ENCODE measurements at places on chromosomes 3 and 15.

GRCh38 chr15:81880833-81881232 is 165.0 kb downstream of the MEX3B start:
- DNase-seq = no peak

GRCh38 chr3:122875547-122876127 is 80.8 kb downstream of the SLC49A4 start:
- DNase-seq = no peak

DNA sequence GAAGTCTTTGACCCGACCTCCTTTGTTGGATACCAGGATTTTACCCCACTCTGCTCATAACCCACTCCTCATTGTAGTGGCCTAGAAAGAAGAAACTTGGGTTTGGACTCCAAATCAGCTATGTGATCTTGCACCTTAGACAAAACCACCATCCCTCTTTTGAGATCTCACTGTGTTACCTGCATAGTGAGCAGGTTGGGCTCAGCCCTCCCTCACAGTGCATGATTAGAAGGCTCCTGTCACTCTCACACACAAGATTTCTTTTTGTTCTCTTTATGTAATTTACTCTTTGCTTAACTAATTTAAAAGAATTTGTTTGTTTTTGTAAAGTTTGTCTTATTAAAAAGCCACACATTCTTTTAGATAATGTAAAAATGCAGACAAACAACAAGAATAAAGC is 587.8 kb downstream of the MECOM start:
- no peak for DNase-seq

- no peak for DNase-seq
Measured at GRCh38 chr3:149992416-149993058, 21.8 kb upstream of the PFN2 start.

DNA sequence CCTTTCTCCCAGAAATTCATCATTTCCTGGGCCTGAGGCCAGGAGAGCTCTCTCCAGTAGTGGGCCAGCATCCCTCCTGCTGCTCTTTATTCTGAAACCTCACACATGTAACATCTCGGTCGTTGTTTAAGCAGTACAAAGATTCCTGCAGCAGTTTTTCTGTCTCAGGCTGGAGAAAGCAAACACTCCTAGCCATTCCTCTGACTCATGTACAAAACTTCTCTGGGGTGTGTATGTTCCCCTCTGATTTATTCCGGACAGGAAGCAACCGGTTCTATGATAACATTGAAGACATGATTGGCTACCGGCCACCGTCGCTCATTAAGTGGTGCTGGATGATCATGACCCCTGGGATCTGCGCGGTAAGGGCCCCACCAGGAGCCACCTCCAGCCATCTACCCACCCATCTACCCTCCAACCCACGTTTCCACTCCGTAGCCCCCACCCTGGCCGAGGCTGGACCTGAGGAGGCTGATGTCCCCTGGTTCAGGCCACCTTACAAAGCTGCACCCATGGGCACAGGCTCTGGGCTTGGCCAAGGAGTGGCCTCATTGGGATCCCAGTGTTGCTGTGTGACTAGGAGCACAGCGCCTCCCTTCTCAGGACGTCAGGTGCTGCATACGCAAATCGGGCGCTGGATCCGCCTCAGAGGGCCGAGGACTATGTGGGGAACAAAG is 58.6 kb upstream of the SLC6A1 start:
- DNase-seq = no peak

DNA sequence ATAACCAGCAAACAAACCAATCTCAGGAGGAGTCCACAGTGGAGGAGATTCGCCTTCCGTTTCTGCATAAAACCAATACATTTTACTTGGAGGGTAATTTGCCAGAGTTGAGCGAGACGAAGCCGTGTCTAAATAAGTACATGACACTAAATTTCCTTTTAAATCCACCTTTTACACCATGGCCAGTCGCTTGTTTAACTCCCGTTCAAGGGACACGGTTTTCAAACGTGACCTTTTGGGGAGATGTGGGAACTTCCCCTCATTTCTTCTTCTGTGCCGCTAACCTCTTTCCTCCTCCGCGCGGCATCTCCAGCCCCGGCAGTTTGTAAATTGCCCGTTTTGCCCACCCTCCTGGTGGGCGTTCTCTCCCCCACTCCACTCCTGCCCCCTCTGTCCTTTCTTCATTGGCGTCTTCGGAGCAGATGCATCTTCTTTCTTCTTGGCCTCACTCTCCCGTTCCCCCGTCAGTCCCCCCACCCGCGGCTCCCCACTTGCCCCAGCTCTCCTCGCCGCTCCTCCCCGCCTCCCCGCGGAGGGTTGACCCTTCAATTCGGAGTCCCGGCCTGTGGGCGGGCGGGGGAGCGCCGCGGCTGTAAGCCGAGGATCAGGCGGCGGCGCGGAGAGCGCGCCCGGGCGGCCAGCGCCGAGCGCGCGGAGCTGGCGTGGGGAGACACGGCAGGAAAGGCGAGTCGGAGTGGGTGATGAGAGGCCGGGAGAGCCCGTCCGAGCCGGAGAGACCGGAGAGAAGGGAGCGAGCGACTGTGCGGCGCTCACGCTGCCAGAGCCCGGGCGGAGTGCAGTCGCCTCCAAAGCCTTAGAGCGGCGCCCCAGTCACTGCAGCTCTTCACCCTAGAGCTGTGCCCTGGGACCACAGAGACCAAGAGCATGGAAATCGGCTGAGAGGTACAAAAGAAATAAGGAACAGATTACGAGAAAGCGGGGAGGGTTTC is at the start of gene NLGN1:
NLGN1 (plus strand) TSS at position 584 of the 950 bp plus-strand sequence.
- no peak for DNase-seq

GRCh38 chr15:80580106-80580505 is 115.0 kb upstream of the ABHD17C start:
- no peak for DNase-seq

GRCh38 chr15:31271224-31271635 is 55.4 kb upstream of the KLF13 start:
- no peak for DNase-seq

- DNase-seq = no peak
Measured at GRCh38 chr3:11381141-11381540, 108.9 kb downstream of the ATG7 start.

DNA sequence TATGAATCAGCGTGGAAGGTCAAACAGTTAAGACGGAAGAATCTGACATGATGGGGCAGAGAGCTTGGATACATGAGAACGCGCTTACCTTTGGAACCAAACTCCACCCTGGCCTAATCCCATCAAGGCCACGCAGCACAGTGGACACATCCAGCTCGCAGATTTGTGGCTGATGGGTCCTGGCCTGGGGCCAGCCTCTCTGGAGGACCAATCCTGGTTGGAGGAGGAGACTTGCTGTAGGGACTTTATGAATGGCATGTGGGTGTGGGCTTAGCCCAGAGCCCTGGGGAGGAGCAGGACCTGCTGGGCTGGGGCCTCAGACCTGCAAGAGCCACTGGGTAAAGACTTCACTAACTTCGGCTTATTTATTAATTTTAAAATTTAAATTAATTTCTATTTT is 73.4 kb upstream of the ANKRD34C start:
- no peak for DNase-seq

GRCh38 chr3:14414846-14415464 is 12.5 kb downstream of the SLC6A6 start:
- DNase-seq = no peak

- no peak for DNase-seq
Measured at GRCh38 chr15:48582452-48583247, 62.9 kb downstream of the FBN1 start.

GRCh38 chr15:51359981-51360380 is 18.5 kb downstream of the GLDN start:
- DNase-seq = no peak

DNA sequence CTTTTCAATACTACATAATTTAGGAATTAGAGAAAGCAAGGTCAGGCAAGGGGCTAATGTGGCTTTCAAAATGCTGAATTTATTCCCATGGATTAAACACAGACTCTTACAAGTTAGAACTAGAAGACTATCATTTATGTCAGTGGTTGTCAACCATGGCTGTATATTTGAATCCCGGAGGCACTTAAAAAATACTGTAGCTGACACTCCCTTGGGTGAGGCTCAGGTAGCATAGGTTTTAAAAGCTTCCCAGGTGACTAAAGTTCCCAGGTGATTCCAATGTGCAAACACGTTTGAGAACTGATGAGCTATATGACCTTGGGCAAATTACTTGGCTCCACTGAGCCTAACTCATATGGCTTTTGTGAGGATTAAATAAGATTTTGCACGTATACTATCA is 29.6 kb downstream of the AAGAB start:
- DNase-seq = no peak

DNA sequence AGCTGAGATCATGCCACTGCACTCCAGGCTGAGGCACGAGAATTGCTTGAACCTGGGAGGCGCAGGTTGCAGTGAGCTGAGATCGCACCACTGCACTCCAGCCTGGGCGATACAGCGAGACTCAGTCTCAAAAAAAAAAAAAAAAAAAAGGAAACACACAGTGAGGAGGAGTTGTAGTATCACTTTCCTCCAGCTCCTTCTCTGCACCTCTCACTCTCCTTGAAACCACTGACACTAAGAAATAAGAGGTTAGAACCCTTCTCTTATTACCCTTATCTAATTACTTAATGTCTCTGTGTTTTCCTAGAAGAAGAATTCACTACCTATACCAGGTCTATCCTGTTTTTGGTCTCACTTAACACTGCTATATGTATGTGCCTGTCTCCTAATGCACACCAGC is 31.7 kb downstream of the RAB27A start:
- no peak for DNase-seq

DNA sequence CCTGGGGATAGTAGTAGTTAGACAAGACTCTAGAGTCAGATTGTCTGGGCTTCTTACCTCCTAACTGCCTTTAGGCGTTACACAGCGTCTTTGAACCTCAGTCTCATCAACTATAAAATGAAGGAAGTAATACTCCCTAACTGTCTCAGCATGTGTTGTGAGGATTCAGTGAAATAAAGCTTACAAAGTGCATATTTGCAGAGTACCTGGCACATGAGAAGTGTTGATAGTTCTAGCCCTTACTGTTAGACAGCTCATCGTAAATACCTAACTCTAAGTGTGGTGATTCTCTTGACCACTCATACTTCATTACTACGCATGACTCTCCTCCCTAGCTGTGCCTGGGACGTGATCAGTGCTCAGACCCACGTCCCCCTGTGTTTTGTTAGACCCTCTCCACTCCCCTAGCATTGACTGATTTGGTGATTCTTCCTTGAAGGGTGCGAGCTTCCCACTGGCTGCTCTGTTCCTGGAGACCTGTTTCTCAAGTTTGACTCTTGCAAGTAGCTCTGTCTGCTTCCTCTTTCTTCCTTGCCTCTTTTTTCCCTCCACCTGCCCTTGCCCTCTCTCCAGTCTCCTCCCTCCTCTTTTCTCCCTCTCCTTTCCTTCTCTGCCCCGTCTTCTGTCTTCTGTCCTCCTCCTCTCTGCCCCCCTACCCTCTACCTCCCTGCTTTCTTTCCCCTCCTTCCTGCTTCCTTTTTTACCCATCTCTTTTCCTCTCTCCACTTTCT is 124.2 kb downstream of the SLC25A26 start:
- DNase-seq = no peak

GRCh38 chr3:185330238-185330637 is 32.7 kb upstream of the MAP3K13 start:
- DNase-seq = no peak

GRCh38 chr3:18086760-18087159 is 338.4 kb downstream of the SATB1 start:
- DNase-seq = no peak

- peak; percentile 93 for DNase-seq
Measured at GRCh38 chr15:74127255-74127953, 3.0 kb upstream of the ISLR2 start.

DNA sequence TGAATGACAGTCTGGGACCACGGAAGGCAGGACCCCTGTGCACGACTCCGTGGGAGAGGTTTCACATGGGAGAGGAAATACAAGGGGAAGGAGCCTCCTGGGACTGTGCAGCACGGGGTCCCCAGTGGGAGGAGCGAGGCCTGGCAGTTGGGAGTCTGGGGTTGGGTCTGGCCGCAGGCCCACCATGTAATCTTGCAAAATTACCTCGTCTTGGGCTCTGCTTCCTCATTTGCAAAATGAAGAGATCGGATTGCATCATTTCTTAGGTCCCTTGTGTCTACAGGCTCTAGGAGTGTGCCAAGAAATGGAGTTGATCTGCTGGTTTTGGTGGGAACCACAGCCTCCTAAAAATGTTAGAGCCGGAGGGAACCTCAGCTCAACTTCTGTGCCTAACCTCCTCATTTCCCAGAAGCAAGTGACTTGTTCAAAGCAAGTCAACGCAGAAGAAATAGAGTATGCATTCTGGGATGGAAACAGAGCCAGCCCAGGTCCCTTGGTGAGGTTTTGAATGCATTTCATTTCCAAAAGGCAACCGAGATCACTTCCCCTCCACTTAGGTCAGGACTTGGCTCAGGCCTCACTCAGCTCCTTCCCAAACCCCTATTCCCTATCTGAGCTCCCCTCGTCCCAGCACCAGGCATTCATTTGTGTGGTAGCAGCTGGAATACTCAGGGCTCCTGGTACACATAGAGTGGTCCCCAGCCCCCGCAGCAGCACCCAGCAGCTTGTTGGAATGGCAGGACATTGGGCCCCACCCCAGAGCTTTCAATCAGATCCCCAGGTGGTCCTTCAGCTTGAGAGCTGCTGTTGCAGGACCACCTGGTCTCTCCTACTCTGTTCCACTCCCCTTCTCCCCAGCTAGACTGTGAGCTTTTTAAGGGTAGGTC is 267.7 kb downstream of the XXYLT1 start:
- no peak for DNase-seq

DNA sequence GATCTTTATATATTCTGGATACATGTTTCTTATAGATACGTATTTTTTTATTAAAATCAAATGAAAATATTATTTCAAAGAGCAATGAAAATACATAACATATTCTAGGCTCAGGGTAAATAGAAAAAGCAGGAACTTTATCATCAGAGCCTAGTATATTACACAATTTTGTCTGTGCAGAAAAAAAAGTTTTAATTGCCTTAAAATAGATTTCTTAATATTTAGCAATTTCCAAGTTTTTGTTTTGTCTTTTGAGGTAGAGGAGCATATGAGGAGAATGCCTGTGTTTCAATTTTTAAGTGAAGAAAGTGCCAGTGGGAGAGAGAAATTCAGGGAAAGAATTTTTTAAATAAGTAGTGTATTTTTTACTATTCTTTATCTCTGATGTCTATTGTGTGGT is 10.5 kb downstream of the CAPN7 start:
- DNase-seq = no peak

DNA sequence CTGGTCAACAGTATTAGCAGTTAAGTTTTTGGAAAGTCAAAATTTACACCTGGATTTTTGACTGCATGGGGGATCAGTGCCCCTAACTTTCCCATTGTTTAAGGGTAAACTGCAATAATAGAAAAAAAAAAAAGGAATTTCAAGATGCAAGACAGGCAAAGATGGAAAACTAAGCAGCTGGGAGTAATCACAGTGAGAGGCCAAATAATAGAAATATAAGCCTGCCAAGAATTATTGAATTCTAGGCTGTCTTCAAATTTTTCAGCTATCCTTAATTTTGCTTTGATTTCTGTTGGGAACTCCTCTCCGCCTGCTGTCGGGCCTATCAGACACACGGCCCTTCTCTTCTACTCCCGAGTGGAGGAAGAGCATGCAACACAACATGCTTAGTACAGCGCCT is 215.5 kb upstream of the LMCD1 start:
- no peak for DNase-seq

- no peak for DNase-seq
Measured at GRCh38 chr15:100909989-100910955, 8.9 kb upstream of the LRRK1 start.

GRCh38 chr15:98955331-98955730 is 52.3 kb downstream of the PGPEP1L start:
- no peak for DNase-seq

Measured in RPMI8226 (cell line).